Muscle of back (tissue), 13 donors: ENCODE measurements at places on chromosomes 7 and 10.
A peak's percentile ranks its signal among the peaks of the same experiment; 100 is the strongest.

GRCh38 chr7:157893535-157894044 is 556.8 kb downstream of the DNAJB6 start:
- no peak for DNase-seq

- DNase-seq: peak; percentile 18
Observed at GRCh38 chr7:24197852-24198251, 86.1 kb upstream of the NPY start.

DNA sequence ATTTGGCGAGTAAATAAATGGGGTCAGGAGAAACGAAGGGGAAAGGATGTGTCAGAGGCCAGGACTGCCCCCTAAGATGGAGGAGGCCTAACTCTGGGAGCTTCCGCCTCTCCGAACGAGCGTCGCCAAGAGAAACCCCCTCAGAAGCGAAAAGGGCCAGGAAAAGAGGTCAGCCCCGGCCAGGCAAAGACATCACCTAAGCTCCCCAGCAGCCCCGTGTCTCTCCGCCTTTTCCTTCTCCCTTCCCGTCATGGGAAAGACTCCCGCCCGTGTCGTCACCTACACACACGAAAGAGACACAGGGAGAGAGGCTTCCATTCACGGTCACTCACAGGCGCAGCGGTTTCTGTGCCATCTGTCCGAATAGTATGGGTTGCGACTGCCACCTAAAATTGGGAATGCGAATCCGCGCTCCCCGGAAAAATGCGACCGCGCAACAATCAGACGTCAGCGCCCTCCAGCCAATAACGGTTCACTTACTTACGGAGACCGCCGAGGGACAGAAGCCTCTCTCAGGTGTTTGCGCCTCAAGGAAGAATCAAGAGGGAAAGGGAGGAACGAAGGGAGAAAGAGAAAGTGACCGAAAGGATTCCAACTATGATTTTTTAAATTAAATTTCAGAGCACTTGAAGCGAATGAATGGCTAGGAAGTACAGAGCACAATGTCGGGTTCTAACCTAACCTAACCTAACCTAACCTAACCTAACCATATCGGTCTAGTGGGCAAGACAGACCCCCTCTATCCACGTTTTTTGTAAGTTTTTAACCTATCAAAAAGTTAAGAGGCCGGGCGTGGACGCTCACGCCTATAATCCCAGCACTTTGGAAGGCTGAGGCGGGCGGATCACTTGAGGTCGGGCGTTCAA is at the start of gene CWF19L1:
Gene CWF19L1 (minus strand): TSS at position 400 of the 866 bp plus-strand sequence. CDS start 45 bp downstream, at position 355.
- peak; percentile 91 for DNase-seq

- no peak for DNase-seq
Observed at GRCh38 chr10:69791812-69792211, 9.9 kb upstream of the COL13A1 start.

GRCh38 chr10:3805791-3806461 is 20.9 kb upstream of the KLF6 start:
- DNase-seq: peak; percentile 87

GRCh38 chr7:33130184-33130583 is 820 bp downstream of the BBS9 start:
- DNase-seq: no peak

DNA sequence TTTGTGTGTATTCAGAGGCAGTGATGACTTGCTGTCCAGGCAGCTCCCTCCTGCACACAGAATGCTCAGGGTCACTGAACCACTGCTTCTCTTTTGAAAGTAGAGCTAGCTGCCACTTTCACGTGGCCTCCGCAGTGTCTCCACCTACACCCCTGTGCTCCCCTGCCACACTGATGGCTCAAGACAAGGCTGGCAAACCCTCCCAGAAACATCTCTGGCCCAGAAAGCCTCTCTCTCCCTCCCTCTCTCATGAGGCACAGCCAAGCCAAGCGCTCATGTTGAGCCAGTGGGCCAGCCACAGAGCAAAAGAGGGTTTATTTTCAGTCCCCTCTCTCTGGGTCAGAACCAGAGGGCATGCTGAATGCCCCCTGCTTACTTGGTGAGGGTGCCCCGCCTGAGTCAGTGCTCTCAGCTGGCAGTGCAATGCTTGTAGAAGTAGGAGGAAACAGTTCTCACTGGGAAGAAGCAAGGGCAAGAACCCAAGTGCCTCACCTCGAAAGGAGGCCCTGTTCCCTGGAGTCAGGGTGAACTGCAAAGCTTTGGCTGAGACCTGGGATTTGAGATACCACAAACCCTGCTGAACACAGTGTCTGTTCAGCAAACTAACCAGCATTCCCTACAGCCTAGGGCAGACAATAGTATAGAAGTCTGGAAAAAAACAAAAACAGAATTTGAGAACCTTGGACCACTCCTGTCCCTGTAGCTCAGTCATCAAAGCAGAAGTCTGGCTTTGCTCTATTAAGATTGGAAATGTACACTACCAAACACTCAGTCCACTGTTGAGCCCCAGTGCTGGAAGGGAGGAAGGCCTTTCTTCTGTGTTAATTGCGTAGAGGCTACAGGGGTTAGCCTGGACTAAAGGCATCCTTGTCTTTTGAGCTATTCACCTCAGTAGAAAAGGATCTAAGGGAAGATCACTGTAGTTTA is 15.8 kb downstream of the SCD start:
- DNase-seq: no peak

- no peak for DNase-seq
Observed at GRCh38 chr7:20354610-20355528, 24.2 kb downstream of the ITGB8 start.

- no peak for DNase-seq
Observed at GRCh38 chr7:82270870-82271269, 172.7 kb downstream of the CACNA2D1 start.

- DNase-seq: peak; percentile 28
Observed at GRCh38 chr10:103542764-103543616, 49.5 kb downstream of the NEURL1 start.

GRCh38 chr10:106563384-106563783 is 601.1 kb downstream of the SORCS1 start:
- no peak for DNase-seq

DNA sequence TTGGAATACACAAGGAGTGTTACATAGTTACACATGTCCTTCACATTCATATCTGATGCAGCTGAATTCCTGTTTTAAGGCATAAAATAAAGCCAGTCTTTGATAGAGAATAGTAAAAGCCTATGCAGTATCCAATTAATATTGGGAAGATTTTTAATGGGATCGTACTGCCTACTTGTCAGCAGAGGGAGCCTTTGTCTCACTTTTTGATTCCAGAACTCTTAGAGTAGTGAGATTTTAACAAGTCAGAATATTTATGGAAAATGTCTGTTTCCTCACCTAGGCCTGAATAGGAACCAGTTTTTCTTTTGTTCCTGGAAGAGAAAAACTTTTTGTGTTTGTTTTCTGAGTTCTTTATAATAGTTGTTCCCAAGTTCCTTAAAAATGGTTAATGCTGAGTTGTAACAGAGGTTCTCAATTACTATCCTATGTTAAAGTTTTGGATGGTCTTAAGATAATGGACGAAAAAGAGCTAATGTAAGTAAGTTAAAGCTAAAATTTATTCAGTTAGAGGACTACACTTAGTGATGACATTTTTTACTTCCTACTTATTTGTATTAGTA is 114.0 kb downstream of the BBS9 start:
- DNase-seq: peak; percentile 45

DNA sequence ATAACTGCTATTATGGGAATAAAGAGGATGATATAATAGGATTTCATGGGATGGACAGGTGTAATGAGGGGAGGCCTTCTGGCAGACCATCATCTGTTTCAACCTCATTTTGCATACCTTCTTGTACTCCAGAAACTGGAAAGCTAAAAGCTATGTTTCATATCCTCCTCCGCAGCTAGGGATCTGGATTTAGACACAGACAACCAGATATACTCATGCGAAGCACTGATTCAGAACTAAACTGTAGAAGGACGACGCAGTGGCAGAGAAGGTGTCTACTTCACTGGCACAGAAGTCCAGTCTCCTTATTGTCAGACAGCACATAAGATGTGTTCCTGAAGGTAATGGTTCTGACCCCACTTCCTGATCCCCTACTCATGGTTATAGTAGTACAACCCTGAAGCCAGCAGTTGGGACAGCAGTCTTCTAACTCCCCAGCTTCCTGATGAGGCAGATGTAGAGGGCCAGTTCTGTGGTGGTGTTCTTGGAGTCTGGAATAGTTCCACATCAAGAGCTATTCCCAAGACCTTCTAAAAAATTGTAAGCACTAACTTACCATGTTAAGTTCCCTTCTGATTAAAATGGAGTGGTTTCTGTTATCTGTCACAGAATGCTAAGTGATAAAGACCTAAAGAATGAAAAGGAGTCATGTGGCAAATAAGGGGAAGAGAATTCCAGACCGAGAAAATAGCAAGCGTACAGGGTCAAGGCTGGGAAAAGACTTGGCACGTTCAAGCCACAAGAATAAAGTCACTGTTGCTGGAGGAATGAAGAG is 550.3 kb downstream of the GRM8 start:
- DNase-seq: no peak

GRCh38 chr10:18418541-18419215 is 232.7 kb downstream of the NSUN6 start:
- DNase-seq: no peak

- DNase-seq: no peak
Observed at GRCh38 chr7:96014617-96015016, 242.3 kb downstream of the DYNC1I1 start.

DNA sequence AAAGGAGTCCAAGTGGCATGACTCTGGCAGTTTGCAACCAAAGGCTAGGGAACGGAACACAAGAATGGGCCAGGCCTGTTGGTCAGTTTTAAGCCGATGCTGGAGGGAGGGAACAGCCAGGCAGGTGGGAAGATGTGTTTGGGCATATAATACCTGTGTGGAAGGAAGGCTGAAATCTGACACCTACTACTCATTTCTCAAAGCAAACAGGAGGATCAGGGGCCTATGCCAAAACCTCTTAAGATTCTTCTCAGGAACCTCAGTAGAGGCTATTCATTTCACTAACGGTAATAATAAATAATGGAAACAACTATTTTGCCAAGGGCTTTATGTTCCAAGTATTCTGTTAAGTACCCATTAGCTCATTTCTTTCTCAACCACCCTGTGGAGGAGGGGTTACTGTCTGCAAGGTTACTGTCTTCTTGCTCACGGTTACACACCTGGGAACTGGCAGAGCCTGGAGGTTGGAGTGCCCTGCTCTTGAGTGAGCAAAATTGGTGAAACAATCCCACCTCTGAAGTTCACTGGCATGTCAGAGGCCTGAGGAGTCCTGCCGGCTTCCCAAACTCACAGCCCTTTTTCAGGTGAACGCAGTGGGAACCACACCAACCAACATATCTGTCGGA is 35.5 kb downstream of the GOT1 start:
- no peak for DNase-seq

- no peak for DNase-seq
Observed at GRCh38 chr7:96708872-96709271, 774 bp downstream of the SEM1 start.
